NCI-H1417 treated with DMSO at 0.1 percent for 48 hours (cell line): ENCODE measurements at places on chromosomes 11 and 22.

- DNase-seq: no peak
These were observed 37.4 kb upstream of the TOLLIP start for GRCh38 chr11:1346669-1347390.

- no peak for DNase-seq
These were observed 175.2 kb downstream of the SBF2 start for GRCh38 chr11:10118865-10119264.

DNA sequence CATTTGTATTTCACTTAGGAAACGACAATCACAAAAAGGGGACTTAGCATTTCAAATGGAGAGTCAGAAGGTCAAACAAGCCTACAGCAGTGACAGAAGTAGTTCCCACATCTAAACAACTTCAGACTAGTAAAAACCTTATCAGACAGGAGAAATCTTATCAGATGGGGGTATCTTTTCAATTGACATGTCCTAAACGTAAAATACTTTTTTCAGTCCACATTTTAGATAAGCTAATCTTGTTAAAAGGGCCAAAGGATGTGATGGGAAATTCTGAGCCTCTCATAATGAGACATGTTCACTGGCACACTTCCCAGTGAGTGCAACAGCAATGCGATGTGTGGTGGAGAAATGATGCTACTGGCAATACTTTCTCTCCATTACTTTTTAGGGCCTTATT is 2.4 kb downstream of the MAPK1 start:
- DNase-seq: no peak

DNA sequence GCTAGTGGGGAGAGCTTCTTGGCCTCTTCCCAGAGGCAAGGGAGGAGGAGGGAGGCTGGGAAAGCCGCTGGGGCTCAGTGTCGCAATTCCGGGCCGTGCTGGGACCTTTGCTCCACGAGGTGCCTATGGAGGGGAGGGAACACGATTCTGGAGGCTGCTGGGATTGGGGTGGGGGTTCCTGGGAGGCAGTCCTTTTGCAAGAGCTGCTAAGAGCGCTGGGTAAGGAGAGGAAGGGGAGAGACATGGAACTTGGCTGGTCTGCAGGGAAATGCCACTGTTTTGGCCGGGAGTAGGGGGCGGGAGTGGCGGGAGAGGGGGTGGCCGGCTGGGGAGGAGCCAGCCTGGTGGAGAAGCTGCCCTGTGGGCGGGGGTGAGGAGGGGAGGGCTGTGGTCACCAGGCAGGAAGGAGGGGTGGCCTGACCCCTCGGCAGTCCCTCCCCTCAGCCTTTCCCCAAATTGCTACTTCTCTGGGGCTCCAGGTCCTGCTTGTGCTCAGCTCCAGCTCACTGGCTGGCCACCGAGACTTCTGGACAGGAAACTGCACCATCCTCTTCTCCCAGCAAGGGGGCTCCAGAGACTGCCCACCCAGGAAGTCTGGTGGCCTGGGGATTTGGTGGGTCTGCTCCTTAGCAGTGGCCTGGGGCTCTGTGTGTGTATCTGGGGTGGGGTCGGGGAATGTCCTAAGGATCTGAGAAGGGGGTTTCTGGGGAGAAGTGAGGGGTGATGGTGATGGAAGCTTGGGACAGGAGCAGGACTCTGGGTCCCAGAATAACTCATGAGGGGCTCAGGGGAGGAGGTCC is at the start of gene NR1H3:
Gene NR1H3, plus strand, starts transcription at position 480 of the 800 bp plus-strand sequence. CDS start 1,221 bp downstream, outside the sequence.
- no peak for DNase-seq

DNA sequence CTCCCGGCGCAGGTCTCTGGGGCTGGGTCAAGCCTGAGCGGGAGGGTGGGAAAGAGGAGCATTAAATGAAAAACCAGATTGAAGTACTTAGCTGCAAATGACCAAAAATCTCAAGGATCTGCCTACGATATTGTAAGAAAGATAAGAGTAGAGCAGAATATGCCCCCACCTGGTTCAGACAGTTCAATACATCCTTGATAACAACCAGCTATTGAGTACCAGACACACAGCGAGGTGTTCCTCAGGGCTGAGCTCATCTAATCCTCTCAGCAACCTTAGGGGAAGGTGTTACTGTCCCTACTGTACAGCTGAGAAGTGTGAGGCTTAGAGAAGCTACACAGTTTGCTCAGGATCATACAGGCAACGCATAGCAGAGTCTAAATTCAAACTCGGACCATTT is 27.4 kb upstream of the HMGXB4 start:
- DNase-seq: no peak

- no peak for DNase-seq
These were observed 59.4 kb downstream of the PKNOX2 start for GRCh38 chr11:125223901-125224361.

DNA sequence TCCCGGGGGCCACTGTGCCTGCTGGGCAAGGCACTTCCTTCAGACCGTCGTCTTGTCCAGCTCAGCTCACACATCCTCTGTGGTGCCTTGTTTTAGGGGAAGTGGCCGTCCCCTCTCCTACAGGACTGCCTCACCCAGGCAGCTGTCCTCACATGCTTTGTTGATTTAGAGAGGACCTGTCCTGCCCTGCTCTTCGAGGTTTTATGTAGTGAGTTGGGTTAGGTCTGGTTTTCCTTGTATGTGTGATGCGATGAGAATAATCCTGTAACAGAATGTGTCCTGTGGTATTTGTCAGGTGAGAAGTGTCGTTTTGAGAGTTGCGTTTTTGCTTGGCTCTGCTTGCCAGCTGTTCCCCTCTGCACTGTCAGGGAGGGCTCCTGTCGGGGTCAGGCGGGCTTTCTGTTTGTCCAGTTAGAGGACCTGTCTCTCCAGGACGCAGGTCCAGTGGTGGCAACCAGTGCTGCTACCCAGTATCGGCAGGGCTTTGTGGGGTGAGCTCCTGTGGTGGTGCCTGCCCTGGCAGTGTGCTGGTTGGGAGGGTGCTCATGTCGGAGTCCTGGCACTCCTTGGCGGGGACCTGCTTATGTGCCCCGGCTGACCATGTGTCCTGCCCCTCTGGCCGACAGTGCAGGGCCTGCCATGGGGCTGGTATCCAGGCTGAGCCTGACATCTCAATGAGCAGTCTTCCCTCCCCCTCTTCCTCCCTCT is 41.3 kb downstream of the MUC6 start:
- DNase-seq: no peak

DNA sequence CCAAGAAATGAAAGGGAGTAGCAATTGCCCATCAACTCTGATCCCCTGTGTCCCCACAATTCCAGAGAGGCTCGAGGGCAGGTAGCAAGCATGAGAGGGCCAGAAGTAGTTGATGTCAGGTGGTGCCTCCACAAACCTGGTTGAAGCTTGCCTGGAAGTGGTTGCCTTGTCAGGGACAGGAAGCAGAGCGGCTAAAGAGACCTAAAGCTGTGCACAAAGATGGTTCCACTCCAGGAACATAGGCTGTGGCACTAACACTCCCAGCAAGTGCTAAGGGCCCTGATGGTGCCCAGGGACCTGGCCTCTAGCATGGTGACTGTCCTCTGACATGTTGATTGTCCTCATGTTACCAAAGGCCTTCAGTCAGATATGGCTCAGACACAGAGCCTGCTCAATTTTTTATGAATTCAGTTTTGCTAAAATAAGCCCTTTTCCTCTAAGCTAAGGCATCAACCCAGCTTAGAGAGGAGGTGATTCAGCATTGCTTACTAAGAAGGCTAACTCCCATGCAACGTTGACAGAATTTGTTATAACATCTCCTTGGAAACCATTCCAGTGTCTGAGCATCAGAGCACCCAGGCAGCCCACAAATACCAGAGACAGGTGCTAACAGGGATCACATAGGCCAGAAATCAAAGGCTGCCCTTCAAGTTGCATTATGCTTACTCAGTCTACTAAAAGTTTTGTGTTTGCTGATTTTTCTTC is 196.3 kb upstream of the ARHGAP20 start:
- DNase-seq: no peak

DNA sequence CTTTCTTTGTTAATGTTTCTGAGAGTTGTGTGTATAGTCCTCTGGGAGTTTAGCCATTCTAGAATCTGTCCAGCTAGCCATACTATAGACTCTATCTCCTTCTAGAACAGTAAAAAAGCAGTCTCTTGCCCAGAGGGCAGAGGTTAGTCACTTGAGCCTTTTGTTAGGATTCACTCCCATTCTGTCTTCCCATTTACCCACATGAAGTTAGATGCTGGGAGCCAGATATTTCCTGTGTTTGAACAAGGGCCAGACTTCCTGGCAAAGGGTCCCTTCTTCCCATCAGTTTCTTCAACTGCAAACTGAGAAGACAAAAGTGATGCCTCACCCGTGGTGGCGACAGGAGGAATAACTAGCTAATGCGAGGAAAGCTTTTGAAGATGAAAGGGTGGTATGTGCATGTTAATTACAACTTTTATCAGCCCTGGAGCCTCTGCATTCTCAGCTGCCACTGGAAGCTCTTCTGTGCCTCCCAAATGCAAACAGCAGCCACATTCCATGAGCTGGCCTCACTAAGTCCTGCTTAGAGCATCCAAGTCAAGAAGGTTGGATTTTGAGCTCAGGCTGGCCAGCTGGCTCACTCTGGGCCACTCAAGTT is 12.8 kb downstream of the CD44 start:
- DNase-seq: no peak

DNA sequence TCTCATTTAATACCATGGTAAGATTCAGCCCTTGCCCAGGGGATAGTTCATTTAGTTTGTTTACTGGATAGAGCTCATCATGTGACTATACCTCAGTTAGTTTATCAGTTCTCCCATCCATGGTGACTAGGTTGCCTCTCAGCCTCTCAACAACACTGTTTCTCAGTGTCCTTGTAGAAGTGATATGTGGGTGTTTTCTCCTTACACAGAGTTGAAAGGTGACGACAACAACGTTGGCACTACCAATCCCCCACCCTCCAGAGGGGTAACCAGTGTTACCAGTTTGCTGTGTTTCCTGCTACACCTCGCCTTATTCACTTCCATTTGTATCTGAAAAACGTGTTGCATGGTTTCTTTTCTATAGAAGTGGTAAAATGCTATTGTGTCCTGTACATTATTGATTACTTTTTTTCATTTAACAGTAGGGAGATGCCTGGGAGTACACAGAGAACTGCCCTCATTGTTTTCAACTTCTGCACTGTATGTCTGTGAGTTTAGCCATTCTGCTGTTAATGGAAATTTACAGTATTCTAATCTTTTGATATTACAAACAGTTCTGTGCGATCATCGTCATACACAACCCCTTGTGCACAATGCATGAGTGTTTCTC is 11.6 kb downstream of the NEAT1 start:
- DNase-seq: no peak

DNA sequence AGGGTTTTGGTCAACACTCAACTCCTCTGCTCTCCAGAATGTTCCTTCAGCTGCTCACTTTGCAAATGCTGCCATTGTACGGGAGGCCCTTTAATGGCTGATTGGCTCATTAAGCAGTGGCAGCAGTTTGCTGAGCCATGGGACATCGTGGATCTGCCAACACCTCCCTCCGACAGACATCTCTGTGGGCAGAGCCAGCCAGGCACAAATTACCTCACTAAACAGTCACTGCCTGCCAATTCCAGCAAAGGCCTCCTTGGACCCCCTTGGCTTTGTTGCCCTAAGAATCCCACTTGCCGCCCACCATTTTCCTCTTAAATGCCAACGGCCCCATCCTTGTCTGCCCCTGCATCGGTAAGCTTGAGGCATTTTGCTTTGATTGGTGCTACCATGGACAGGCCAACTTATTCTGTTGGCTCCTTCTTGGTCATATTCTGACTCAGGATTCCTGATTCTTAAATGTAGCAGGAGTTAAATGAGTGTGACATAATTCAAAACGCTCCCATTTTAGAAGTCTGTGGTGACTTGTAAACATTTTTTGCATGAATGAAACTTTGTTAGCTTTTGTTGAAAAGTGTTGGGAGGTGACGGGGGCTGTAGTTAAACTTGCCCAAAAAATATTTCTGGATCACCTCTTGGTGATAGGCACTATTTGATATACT is 57.5 kb upstream of the LMO2 start:
- no peak for DNase-seq

DNA sequence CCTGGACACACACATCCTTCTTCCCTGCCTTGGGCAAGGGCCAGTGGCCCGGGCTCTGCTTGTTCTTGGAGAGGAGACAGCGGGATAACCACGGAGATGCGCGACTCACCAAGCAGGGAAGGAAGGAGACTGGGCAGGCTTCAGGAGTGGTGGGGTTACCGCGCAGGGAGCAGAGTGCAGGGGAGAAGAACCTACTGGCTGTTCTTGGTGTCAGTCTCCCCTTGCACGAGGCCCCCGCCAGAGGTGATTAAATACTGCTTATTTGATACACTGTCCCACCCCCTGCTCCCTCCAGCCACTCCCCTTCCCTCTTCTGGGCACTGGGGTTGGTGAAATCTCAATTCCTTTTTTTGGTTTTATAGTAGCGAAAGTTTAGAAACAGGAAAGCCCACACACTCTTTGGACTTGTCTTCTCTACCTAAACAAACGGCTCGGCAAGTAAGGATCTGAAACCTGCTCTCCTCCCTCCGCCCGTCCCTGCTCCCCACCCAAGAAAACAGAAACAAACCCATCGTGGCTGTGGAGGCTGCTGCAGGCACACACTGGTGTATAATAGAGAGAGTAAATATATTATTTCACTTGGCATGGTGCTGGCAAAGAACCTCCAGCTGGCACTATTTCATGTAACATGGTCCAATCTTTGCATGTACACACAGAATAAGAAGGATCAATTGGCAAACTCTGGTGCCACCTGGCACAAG is 10.8 kb downstream of the LARGE2 start:
- DNase-seq: no peak

GRCh38 chr11:12083380-12083779 is 27.0 kb upstream of the MICAL2 start:
- DNase-seq: no peak

DNA sequence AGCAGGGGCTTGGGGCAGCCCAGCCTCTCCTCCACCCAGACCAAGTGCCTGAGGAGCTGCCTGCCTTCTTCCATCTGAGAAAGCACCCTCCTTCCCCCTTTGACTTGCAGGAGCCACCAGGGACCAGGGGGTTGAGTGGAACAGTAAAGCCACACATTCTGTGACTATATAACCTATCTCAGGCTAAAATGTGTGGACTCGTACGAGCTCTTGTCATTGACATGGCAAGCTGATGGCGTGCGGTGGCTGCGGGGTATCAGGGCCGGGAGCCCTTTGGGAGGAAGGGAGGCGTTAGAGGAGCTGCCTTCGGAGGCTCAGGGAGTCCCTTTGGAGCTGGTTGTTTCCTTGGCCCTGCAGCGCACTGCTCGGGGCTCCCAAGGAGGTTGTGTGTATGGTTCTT is 84.5 kb downstream of the CEP164 start:
- no peak for DNase-seq

DNA sequence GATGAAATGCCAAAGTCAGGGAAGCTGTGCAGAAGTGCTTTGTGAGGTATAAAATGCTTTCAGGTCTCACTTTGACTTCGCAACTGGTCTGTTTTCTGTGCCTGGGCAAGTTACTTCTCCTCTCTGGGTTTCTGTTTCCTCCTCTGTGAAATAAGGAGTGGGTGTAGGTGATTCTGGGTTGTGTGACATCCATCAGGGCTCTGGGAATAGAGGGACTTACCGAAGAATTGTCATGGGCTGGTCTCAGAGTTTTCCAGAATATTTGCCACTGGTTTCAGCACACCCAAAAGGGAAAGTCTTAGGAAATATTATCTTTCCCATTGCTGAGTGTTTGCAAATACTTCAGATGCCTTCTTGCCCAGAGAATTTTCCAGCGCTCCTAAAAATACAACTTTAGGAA is 118.4 kb downstream of the KIAA1671 start:
- DNase-seq: no peak

- DNase-seq: no peak
These were observed 15.6 kb upstream of the MFNG start for GRCh38 chr22:37501610-37502341.
